ENCODE measurements at places on chromosomes 16 and 17. TPM values are rescaled to one million over a fixed set of nuclear protein-coding genes. Genes with fewer than 3 reads are reported as not detected.

CORO6 gene
- total RNA-seq, result 0.14 TPM

TMEM100 gene
- total RNA-seq, result 4.6 TPM

EVI2A gene
- 7.7 TPM for total RNA-seq

PIGQ gene
- 7.6 TPM for total RNA-seq

SLX1B gene
- total RNA-seq, result 43.6 TPM

OR2C1 gene
- not detected for total RNA-seq

Data from H4 (cell line).